Left kidney (tissue), 8 donors: ENCODE measurements at places on chromosomes 11 and 22.

GRCh38 chr22:37643225-37643847, 3.9 kb downstream of the SH3BP1 start:
- DNase-seq: peak; percentile 76

- no peak for DNase-seq
Observed at GRCh38 chr11:80505771-80506170, 1064.9 kb upstream of the TENM4 start.

GRCh38 chr11:132792341-132793140, 739.8 kb downstream of the OPCML start:
- no peak for DNase-seq

- DNase-seq: no peak
Observed at GRCh38 chr11:111063726-111064517, 181.6 kb upstream of the POU2AF2 start.

DNA sequence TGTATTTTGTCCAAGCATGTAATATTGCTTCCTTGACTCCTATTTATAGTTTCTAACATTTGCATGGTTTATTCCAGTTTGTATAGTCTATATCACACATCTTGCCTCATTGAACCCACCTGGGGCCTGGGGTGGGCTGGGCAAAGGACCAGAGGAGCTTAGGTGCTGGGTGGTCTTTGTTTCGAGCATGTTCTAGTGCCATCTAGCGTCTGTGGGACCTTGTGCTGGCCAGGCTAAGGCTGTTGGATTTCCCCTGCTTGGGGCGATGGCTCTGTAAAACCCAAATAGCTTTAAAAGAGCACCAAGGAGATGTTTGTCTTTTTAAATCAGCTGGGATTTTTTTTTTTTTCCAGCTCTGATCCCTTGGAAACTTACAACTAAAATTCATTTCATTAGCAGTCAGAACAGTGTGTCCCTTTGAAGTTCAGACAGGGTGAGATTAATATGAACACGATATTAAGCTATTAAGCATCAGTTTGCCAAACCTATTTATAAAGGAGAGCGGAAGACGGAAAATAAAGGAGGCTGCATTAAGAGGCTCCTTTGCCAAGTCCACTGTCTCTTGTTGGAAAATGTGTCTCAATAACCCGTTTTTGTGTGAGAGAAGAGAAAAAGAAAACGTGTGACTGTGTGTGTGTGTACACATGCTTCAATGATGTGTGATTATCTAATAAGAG, 157.4 kb downstream of the COMMD9 start:
- DNase-seq: no peak

GRCh38 chr22:45834241-45834640, 142.7 kb downstream of the WNT7B start:
- DNase-seq: no peak

- DNase-seq: no peak
Observed at GRCh38 chr11:111912535-111912934, at the start of gene HSPB2. Gene HSPB2, plus strand, starts transcription at chr11:111912734. Its CDS starts 96 bp downstream, at chr11:111912830.
